ENCODE measurements at places on chromosomes 4 and X.

DNA sequence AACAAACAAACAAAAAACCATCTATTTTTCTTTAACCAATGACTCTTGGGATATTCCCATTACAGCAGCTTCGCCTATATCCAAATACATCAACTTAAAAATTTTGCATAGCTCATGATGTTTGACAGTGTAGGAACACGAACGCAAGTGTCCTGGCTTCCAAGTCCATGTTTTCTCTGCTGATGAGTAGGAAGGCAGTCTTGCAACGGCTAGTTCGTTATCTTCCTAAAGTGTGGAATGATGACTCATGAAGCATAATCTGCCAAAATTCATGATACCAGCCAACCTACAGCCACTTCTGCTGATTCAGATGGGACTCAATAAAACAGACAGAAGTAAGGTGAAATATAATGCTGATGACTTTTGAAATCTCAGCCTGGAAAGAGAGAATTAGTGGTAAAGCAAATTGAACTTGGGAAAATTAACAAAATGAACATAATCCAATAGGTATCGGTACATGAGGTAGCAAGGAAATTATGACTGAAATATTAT is 6.4 kb upstream of the SEPTIN11 start:
- no peak for DNase-seq

GRCh38 chr4:16360694-16361262 is 134.5 kb upstream of the TAPT1 start:
- no peak for DNase-seq

DNA sequence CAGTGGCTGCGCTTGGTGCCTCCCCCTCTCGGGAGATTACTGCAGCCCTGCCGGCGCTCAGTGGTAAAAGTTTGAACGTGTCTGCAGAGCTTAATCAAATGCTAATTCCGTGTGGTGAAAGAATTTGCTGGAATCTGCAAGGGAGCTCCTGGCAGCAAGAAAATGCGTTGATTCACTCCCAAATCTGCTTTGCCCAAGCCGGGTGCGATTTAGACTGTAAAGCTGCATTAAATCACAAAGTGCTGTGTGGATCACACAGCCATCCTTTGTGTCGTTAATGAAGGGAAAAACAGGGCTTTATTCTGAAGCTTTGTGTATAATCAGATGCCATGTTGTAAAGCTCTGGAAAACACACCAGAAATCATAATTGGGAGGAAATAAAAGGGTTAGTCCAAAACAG is 444.1 kb downstream of the BCOR start:
- DNase-seq: no peak

DNA sequence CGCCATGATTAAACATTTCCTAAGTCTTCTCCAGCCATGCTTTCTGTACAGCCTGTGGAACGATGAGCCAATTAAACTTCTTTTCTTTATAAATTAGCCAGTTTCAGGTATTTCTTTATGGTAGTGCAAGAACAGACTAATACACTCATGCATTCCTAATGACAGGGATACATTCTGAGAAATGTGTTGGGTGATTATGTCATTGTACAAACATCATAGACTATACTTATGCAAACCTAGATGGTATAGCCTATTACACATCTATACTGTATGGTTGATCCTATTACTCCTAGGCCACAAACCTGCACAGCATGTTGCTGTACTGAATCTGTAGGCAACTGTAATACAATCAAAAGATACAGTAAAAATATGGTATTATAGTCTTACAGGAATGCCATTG is 83.1 kb downstream of the ATOH1 start:
- DNase-seq: no peak

- DNase-seq: no peak
Observed at GRCh38 chr4:3655963-3656362, 110.2 kb upstream of the ADRA2C start.

DNA sequence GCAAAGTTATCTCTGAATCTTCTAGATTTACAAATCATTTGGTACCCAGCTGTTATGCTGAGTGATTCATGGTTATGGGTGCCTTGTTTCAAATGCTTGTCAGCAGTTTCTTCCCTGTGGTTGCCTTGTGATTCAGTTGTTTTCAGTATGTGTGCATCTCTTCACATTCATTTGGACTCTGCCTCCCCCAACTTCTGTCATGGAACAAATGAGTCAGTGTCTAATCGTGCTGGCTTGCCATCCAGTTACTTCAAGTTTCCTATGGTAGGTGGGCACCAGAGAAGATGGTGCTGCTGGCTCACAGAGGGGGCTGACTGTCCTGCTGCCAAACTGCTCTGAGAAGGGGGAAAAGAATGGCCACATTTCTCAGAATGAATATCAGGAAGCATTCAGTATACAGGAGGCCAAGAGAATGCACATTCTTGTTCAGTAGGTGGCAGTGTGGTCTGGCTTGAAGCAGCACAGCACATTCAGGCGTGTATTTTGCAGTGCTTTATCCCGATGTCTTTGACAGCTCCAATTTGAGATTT is 260.9 kb downstream of the GLUD2 start:
- no peak for DNase-seq

All from cortex of kidney (tissue), 1 donor.